Stromal cell of bone marrow (primary cell): ENCODE measurements at places on chromosomes 5 and 9.

- DNase-seq = peak; percentile 72
These were observed 14.2 kb upstream of the KIF27 start for GRCh38 chr9:83935276-83935935.

GRCh38 chr9:101333490-101333889 lies 51.3 kb downstream of the BAAT start:
- DNase-seq = no peak

DNA sequence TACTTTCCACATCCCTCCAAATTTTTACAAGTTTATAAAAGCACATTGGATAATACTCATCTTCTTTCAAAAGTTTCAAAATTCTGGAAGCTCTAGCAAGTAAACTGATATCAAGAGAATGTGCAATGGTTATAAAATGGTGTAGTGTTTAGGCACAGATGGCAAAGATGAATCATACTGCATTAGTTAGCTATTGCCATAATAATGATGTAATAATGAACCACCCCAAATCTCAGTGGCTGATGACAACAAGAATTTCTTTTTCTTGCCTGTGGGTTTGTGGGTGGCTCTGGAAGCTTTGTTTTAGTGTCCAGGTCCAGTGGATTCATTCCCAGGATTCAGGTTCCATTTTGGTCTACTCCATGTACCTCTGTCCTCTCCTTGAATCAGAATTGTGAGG lies 319.0 kb downstream of the BRINP1 start:
- no peak for DNase-seq

- DNase-seq = no peak
These were observed 241.1 kb upstream of the KLF4 start for GRCh38 chr9:107730666-107731065.

DNA sequence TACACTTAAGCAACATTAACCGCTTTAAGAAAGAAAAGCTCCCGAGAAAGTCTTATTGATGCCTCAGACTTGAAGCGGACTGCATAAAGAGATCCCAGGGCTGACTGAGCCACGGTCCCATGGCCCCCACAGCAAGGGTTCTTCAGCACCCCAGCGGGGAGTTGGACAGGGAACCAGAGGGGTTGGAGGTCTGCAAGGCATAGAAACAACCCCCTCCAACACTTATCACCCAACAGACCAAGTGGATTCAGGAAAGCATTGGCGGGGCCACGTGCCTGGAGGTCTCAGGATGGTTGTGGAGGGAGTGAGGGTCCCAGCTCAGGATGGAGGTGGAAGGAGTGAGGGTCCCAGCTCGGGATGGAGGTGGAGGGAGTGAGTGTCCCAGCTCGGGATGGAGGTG lies 143.7 kb upstream of the IRX2 start:
- no peak for DNase-seq

DNA sequence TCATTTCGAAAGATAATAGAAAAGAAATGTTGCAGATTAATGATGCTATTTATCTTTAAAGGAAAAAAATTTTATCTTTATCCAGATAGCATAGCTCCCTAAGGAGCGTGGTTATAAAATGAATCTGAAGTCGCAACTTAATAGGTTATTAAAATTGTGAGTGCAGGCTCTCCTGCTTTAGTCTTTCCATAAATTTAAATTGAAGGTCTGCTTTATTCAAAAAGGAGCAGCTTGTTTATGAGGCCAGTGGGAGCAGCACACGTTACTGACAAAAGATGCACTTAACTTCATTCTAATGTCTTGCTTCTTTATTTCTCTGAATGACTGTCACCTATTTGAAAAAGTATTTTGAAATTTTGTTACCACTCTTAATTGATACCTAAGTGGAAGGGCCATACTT lies 95.0 kb downstream of the ZCCHC7 start:
- no peak for DNase-seq

DNA sequence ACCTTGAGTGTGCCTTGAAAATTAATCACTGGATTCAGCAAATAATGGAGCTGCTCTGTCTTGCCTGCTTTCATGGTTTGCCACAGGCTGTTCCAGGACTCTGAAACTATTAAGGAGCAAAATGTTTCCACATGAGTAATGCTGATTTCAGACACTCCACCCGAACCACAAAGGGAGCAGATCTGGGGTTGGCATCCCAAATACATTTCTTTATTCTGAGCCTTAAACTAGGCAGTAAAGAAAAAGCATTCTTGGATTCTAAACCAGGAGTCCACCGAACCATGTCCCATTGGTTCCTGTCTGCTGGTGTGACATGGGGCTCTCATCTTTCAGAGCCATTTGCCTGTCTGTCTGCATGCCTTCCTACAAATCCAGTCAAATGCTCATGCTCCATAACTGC lies 10.1 kb upstream of the C1QTNF3 start:
- DNase-seq = peak; percentile 90

GRCh38 chr5:10308844-10309243 lies 1.1 kb upstream of the CMBL start:
- no peak for DNase-seq

DNA sequence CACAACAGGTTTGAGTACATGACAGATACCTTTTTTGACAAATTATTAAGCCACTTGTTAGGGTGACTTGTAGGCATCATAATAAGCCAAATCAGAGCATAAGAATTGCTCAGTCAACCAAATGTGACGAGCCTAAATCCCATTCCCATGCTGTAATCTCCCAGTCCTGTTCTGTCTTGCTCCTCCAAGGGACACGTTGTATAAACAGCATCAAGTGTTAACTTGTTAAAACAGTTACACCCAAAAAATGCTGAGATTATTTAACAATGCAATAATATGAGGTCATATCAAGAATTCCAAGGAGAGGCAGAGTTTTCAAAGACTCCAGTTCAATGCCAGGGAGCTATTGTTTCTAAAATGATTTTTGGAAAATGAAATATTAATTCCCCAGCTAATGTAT lies 76.2 kb downstream of the SH3TC2 start:
- no peak for DNase-seq
